ENCODE measurements at places on chromosomes 6 and 20.

DNA sequence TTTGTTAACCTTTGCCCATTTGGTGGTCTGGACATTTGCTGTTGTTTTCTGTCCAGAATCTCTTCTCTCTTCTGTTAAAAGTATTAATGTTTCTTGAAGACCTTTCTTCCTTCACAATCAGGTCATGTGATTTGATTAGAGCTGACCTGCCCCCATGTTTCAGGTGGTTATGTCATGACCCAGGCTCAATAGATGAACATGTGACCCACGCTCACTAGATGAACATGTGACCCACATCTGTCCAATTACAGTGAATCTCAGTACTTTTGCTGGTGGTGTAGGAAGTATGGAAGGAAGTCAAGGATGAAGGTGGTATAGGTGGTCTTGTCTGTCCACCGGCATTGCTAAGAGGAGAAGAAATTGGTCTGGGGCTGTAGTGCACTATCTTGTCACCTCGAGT is 289.1 kb upstream of the JAG1 start:
- DNase-seq, result no peak

DNA sequence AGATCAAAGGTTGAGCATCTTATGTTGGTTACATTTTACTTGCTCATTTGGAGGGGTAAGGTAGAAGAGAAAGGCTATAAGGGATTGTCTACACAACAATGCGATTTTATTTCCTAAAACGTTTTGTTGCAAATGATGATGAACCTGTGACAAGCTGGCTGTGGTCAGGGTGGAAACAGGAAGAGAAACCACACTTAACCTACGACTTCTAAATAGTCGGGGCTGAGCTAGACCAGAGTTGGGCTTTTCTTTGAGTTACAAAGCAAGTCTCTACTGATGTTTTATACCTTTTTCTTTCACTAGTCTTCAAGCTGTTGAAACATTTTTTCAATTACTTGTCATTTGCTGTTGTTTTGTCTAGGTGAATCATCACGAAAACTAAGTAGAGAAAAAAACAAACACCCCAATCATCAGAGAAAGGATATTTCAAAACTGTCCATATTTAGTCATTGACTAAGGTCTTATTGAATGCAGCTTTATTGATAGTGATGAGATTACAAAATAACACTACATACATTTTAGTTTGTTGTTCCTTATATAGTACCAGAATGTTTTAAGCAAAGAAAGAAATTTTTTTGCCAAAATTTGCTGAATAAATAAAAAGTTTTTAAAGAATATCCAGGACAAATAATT is 18.0 kb downstream of the KLHL31 start:
- no peak for DNase-seq

DNA sequence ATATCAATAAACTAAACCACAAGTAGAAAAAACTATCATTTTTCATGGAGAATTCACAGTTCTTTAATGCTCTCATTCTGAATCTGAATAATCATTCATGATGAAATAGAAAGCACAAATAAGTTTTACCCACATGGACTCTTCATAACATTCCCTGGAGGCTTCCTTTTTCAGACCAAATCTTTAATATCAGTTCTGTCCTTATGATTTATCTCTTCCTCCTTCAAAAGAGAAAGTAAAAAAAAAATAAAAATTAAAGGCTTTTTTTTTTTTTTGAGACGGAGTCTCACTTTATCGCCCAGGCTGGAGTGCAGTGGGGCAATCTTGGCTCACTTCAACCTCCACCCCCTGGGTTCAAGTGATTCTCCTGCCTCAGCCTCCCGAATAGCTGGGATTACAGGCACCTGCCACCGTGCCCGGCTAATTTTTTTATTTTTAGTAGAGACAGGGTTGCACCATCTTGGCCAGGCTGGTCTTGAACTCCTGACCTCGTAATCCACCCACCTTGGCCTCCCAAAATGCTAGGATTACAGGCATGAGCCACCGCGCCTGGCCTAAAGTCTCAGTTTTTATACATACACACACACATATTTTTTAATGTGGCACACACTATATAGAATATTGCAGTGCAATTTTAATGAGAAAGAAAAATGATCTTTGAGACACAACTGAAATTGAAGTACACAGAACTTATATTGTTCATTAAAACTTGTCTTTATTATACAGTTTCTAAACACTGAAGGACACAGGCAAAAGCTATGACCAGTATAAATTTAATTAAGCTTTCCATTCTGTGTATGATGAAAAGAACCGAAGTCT is 31.9 kb upstream of the ZNF217 start:
- no peak for DNase-seq

- no peak for DNase-seq
Observed at GRCh38 chr6:2798586-2799134, 33.5 kb downstream of the WRNIP1 start.

- DNase-seq, result no peak
Observed at GRCh38 chr6:20351534-20351933, 50.1 kb upstream of the E2F3 start.

DNA sequence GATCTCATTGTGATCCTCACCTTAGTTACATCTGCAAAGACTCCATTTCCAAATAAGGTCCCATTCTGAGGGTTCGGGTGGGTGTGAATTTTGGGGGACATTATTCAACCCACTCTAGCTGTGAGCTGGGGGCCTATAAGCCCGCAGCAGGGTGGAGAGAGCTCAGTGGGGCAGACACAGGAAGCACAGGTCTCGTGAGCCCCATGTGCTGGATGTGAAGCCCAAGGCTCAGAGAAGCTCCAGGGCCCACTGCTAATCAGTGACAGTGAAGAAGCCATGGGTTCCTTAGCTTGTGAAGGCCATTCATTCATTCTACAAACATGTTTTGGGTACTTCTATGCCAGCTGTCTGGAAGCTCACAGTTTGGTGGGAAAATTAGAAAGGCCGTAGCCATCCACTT is 47.5 kb downstream of the CHMP4B start:
- DNase-seq, result no peak

DNA sequence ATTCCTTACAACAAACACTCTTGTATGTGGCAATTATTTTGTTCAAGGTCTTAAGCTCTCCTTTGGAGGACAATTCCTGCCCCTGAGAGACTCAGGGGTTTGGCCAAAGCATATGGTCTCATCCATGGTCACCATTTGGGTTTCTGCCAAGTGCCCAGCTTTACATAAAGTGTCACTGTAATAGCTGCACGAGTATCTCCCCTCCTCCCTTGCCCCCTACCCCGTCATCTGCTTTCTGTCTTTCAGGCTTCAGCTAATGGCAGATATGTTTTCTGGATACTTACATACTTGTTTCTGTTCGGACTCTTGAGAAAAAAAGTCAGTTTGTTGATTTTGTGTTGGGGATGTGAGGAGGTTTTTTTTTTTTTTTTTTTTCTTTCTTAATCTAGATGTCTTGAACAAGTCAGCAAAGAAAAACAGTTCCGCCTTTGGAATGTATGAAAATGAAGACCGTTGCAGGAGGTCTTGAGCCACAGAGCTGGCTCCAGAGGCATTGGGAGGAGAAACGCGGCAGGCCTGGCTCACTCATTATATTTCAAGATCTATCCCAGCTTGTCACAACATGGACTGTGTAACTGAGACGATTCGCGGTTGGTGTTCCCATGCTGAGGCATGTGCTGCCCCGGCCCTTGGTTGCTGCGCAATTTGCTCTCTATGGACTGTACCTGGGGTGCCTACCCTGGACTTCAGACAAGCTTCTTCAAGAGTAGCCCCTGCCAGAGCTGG is 32.6 kb upstream of the STX16 start:
- DNase-seq, result no peak

DNA sequence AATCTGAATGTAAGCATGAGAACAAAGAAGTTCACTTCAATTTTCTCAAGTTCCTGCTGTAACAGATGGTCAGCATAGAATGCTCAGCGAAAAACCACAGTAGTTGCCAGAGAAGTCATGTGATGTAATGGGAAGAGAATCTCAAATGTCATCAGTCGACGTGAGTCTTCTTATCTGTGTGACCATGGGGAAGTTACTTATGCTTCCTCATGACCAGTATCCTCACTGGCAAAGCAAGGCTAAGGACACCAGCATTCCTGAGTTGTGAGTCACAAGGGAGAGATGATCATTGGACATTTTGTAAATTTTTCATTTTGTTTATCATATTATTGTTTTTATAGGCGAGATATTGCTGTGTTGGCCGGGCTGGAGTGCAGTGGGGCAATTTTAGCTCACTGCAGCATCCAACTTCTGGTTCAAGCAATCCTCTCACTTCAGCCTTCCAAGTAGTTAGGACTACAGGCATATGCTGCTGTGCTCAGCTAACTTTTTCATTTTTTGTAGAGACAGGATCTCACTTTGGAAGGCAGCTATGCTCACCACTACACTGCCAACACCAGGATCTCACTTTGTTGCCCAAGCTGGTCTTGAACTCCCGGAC is 21.9 kb downstream of the SGK1 start:
- DNase-seq, result no peak

DNA sequence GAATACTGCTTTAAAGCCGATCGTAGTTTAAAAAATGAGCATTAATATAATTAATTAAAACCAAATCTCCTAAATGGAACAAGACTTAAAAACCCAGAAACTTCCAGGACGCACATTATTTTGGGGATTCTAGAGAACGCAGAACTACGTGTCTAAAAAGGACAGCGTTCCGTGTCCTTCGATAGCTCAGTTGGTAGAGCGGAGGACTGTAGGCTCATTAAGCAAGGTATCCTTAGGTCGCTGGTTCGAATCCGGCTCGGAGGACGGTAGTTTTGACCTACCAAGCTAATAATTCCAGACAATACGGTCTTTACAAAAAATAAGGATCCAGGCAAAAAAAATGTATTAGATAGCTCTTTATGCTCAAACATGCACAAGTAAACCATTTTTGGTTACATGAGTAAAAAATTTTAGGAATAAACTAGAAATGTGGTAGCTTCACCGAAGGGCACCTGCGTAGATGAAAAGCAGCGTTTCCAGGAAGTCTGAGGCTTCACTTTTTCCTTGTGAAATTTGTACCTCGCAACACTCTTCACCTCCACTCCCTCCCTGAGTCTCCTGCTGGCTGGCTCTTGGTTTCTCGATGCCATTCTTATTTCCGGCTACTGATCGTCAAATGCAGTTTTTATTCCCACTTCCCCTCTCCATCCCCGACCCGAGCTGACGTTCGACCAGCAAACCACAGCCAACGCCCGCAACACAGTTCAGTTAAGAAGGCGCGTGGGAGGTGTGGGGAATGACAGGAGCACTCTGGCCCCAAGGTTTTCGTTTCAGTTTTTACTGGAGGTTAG is 19.6 kb upstream of the ABT1 start:
- DNase-seq, result no peak

Data from stimulated activated CD8-positive, alpha-beta memory T cell treated with anti-CD3 and anti-CD28 coated beads, Interleukin-2, amount 100 ng/mL, for 1 hour (primary cell).